ENCODE measurements at places on chromosomes 5 and 9. TPM values are rescaled to one million over a fixed set of nuclear protein-coding genes. Genes with fewer than 3 reads are reported as not detected.

Gene PCDHA9
- not detected for total RNA-seq

Gene SLC22A4
- total RNA-seq, result 4.0 TPM

Gene ARID3C
- total RNA-seq, result 0.23 TPM

Gene LHX3
- 0.09 TPM for total RNA-seq

Gene ASPN
- not detected for total RNA-seq

Gene PCDHGA9
- 0.07 TPM for total RNA-seq

Gene ZNF454
- not detected for total RNA-seq

Gene IQGAP2
- total RNA-seq, result 1.2 TPM

Gene RNF183
- total RNA-seq, result not detected

Gene DAPK1
- 19.8 TPM for total RNA-seq

Gene SLC25A48
- 0.20 TPM for total RNA-seq

Gene PCDHB4
- 0.06 TPM for total RNA-seq

Gene RPL7A
- 3,422 TPM for total RNA-seq

Gene FAM153A
- total RNA-seq, result not detected

Gene PGM5
- total RNA-seq, result not detected

Gene GBGT1
- 2.5 TPM for total RNA-seq

Gene MARCOL
- total RNA-seq, result not detected

Gene LCN10
- total RNA-seq, result not detected

Gene LPAR1
- total RNA-seq, result 15.1 TPM

Gene ANKRD55
- not detected for total RNA-seq

Gene KIF20A
- 48.2 TPM for total RNA-seq

Gene AJM1
- 4.4 TPM for total RNA-seq

Gene GFPT2
- 47.3 TPM for total RNA-seq

Gene PRR7
- 13.2 TPM for total RNA-seq

Gene BNC2
- 4.1 TPM for total RNA-seq

Gene ANKRD31
- total RNA-seq, result 0.03 TPM

Gene CDKN2B-AS1
- total RNA-seq, result not detected

Gene CCDC107
- 21.2 TPM for total RNA-seq

Gene IFNB1
- total RNA-seq, result 0.15 TPM

Gene MYMK
- not detected for total RNA-seq

Gene CACNA1B
- 0.08 TPM for total RNA-seq

Gene CDH9
- total RNA-seq, result not detected

Gene PPIC
- total RNA-seq, result 16.4 TPM

Gene SUSD3
- total RNA-seq, result 0.67 TPM

Gene SV2C
- total RNA-seq, result not detected

Gene PGGT1B
- total RNA-seq, result 21.1 TPM

Gene CCDC192
- total RNA-seq, result not detected

Gene PCDHB3
- not detected for total RNA-seq

Gene FSD1L
- total RNA-seq, result 4.3 TPM

Gene PCDHGA5
- total RNA-seq, result 0.15 TPM

Gene EPB41L4B
- 10.4 TPM for total RNA-seq

Gene DIRAS2
- total RNA-seq, result 0.01 TPM

Gene ENC1
- total RNA-seq, result 8.9 TPM

Gene PRDM9
- not detected for total RNA-seq

Gene CDH6
- 0.09 TPM for total RNA-seq

Gene ENHO
- total RNA-seq, result 2.1 TPM

Gene APBA1
- 0.11 TPM for total RNA-seq

Gene OR13C4
- not detected for total RNA-seq

Gene ZDHHC11
- 14.5 TPM for total RNA-seq

Gene PRSS3
- 13.6 TPM for total RNA-seq
